ENCODE measurements at places on chromosomes 3 and 15.

GRCh38 chr3:51712038-51712420 lies 5.2 kb downstream of the GRM2 start:
- no peak for DNase-seq

DNA sequence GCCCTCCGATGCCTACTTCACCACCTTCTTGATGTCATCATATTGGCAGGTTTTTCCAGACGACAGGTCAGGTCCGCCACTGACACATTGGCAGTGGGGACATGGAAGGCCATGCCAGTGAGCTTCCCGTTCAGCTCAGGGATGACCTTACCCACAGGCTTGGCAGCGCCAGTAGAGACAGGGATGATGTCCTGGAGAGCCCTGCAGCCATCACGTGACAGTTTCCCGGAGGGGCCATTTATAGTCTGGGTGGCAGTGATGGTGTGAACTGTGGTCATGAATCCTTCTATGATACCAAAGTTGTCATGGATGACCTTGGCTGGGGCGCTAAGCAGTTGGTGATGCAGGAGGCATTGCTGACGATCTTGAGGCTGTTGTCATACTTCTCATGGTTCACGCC lies 68.5 kb downstream of the ZNF609 start:
- DNase-seq, result no peak

GRCh38 chr3:21562243-21562642 lies 188.8 kb downstream of the ZNF385D start:
- DNase-seq, result no peak

GRCh38 chr3:179969525-179969924 lies 67.2 kb downstream of the PEX5L start:
- DNase-seq, result peak; percentile 71

GRCh38 chr3:16468336-16469098 lies 45.0 kb downstream of the RFTN1 start:
- DNase-seq, result no peak

GRCh38 chr3:152243301-152243711 lies 25.4 kb upstream of the MBNL1 start:
- DNase-seq, result no peak

DNA sequence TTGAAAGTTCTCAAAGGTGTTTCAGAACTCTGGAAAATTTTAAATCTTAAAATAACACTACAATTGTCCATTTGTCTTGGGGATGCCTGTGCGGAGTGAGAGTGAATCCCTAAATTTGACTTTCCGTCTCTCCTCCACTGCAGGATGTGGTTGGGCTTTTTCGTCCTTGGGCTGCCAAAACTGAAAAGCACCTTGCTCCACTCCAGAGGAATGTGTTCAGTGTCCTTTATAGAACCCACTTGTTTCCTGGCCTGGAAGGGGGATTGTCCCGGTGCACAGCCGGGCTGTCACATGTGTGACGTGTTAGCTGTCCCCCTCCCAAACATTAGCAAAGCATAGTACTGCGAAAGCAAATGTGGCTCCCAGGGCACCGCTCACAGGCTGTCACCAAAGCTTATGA lies 69.6 kb upstream of the ATP10A start:
- no peak for DNase-seq

DNA sequence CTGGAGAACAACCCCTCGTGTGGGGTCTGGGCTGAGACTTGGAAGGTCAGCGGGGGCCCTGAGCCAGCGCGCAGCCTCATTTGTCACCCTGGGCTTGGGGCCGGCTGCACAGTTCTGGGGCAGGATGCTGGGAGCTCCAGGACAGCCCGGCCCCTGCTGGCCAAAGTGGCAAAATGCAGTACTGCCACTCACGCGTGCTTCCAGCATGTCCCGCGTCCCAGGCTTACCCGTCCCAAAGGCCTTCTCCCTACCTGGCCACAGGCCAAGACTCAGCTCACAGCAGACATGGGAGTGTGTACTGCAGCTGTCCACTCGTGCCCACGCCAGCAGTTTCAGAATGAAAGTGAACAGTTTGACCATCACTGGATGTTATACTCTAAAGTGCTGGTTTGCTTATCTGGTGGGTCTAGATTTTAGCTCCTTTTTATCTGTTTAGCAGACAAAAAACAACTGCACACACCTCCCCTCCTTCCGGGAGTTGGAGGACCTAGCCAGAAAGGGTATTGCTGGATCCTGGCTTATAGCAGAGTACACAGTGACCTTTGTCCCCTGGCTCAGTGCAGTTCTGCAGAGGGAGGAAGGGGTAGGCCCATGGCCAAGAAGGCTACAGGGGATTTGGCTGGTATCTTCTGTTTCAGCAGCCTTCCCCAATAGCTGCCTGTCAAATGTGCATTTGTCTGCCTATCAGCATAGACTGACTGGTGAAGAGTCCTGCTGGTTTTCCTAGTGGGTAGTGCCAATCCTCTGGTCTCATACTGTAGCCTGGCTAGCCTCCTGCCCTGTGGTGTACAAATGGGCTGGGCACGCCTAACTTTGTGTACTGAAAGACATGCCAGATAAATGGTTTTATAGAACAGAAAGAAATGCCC lies 23.2 kb upstream of the IP6K2 start:
- no peak for DNase-seq

GRCh38 chr15:66454143-66454542 lies 43.4 kb downstream of the SNAPC5 start:
- DNase-seq, result no peak

DNA sequence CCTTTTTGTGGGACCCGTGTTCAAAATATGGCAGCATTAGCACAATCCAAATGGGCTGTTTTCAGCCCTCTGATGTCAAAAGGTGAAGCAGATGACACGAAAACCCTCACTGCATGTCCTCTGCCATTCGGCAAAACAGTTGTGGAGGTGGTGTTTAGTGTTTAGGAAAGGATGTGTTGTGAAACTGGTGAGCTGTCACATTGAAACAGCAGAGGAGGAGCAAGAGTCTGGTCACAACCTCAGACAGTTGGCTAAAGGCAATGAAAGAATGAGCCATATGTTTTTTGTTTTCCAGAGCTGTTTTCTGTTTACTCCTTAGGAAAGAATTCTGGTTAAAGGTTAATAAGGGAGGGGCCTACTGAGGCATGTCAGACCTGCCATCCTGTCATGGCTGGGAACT lies 140.7 kb downstream of the VPS8 start:
- peak; percentile 35 for DNase-seq

DNA sequence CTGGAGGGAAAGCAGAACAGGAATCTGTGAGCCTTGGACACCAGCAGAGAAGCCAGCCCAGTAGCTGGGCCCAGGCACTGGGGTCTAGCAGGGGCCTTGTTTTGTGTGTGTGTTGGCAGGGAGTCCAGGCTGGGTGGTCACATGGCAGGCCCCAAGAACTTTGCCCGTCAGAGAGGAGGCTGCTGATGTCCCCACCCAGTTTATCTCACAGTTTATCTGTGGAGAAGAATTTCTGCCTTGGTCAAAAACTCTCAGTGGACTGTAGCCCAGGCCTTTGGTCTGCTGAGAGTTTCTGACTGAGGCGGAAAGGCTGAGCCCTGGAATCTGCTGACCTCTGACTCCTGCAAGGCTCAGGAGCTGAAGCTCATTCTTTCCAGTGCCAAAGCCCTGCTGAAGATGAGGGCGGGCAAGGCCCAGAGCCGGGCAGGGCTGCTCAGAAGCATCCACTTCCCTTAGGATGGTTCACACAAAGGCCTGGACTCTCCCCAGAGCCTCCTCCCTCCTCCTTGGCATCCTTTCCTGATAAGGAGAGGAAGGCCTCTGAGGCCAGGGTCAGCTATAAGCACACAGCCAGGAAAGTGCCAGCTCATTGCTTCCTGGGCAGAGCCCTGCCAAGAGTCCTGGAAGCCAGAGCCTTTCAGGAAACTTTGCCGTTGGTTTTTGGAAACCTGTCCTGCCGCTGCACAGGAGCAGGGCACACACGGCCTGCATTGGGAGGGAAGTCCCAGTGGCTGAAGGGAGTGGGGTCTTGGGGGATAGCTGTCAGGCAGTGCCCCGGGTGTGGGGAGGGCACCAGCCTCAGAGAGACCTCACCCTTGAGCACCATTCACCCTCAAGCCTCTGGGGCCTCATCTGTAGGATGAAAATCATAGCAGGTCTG lies 37.2 kb upstream of the SLCO2A1 start:
- DNase-seq, result no peak

GRCh38 chr3:72123908-72124441 lies 339.0 kb upstream of the PROK2 start:
- DNase-seq, result no peak

GRCh38 chr3:151210676-151211381 lies 7.8 kb upstream of the GPR171 start:
- no peak for DNase-seq

DNA sequence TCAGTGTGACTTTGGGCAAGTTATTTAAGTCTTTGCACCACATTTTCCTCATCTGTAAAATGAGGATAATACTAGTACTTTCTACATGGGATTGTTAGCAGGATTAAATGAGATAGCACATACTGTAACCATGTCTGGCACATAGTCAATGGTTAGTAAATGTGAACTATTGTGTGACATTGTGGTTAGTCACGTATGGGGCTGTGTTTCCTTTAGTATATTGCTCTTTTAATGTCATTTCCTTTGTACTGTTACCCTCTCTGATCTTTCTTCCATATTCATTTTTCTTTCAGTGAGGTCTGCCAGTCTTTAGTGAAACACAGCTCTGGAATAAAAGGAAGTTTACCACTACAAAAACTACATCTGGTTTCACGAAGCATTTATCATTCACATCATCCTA lies 21.4 kb downstream of the OPA1 start:
- no peak for DNase-seq

DNA sequence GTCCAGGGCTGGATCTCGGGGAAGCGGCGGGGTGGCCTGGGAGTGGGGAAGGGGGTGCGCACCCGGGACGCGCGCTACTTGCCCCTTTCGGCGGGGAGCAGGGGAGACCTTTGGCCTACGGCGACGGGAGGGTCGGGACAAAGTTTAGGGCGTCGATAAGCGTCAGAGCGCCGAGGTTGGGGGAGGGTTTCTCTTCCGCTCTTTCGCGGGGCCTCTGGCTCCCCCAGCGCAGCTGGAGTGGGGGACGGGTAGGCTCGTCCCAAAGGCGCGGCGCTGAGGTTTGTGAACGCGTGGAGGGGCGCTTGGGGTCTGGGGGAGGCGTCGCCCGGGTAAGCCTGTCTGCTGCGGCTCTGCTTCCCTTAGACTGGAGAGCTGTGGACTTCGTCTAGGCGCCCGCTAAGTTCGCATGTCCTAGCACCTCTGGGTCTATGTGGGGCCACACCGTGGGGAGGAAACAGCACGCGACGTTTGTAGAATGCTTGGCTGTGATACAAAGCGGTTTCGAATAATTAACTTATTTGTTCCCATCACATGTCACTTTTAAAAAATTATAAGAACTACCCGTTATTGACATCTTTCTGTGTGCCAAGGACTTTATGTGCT lies 527 bp downstream of the B2M start:
- DNase-seq, result no peak

DNA sequence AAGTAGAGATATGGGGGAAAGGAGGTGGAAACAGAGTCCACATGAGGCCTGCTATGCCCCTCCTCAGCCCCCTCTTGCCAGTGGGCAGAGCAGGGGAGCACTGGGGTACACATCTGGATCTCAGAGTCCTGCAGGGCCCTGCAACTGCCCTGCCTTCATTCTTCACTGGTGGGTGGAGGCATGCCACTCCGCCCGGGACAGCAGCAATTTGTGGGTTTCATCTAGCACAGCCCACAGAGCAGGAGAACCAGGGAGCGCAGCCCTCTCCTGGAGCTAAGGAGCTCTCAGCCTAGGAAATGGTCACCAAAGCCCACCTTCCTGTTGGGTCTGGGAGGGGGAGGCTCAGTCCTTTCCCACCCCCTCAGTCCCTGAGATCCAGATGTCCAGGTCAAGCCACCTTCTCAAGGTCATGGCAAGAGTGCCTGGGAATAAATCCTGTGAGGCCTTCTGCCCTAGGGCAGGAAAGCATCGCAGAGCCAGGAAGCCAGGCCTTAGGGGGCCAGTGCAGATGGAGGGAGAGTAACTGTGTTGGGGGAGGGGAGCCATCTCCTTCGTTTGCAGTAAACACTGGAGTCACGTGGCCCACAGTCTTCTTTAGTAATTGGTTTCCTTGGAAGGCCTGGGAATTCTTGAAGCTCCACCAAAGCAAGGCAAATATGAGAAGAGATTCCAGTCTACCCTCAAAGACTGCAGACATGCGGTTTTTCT lies 31.0 kb downstream of the ANP32A start:
- DNase-seq, result no peak

DNA sequence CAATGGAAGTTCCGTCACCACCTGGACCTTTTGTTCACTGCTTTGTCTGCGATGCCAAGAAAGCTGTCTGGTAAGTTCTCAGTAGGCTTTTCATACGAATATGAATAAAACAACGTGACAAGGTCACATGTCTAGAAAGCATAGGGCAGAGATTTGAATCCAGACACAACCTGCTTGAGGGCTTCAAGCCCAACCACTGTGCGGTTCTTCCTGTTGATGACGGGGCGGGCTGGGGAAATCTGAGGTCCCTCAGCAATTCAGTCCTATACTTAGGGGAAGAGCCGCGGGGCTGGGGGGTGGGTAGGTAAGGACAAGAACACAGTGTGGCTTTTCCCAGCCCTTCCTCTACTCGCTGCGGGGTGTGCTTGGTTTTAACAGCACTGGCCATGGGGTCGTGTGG lies 32.4 kb upstream of the SMAD3 start:
- DNase-seq, result no peak

- no peak for DNase-seq
Measured at GRCh38 chr3:81485444-81485865, 276.0 kb downstream of the GBE1 start.

- DNase-seq, result no peak
Measured at GRCh38 chr3:37968813-37969595, 21.6 kb upstream of the VILL start.

DNA sequence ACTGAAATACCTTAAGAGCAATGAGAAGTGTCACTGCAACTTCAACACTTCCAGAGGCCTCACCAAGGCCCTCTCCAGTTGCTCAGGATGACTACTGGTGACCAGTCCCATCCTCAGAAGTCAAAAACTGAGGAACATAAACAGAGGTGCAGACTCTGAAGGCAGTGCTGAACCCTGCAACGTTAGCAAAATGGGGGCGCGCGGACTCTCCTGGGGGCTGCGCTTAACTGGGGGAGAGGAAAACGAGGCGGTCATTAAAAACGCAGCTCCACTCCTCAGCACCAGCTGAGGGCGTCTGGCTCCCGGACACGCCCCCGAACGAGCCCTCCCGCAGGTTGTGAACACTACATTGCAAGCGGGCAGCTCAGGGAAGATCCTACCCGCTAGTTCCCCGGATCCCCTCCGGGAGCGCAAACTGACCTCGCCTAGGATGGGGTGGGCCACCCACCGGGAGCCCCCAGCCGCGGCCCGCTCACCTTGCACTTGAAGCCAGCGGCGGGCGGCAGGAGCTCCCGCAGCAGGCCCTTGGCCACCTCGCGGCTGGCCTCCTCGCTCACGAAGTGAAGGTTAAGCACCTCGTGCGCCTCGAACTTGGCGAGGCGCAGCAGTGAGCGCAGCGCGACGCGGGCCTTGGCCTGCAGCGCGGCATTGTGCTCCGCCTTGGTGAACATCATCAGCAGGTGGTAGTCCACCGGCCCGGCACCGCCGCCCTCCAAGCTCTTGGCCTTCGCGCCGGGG lies 711 bp downstream of the XXYLT1 start:
- peak; percentile 17 for DNase-seq
